Activated T-cell treated with anti-CD3 and anti-CD28 coated beads, Interleukin-2, amount 50 U/mL, for 72 hours (primary cell): ENCODE measurements at places on chromosomes 7 and 10.

- DNase-seq, result peak; percentile 32
Observed at GRCh38 chr7:131111081-131111576, 216.5 kb upstream of the MKLN1 start.

GRCh38 chr7:45026984-45027773 is 27.2 kb downstream of the CCM2 start:
- DNase-seq, result peak; percentile 23

DNA sequence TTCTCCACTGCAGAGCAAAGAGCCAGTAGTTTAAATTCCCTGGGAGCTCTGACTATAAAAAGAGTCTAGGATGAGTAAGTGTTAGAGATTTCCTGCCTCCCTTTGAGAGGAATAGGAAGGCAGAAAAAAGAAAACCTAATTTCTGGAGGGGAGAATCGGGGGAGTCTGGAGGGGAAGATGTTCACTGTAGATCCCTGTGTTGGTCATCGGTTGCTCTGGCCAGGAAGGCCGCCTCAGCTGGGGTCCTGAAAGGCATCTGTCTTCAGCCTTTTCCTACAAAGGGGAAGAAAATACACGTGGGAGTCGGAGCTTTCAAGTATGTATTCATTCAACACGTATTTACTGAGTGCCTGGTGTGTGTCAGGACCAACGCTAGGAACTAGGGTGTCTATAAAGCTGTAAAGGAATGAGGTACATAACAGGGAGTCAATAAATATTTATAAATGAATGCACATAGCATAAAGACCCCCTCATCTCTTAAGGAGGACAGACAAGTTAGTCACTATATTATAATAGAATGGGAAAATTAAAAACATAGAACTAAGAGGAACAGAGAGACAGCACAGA is 101.1 kb downstream of the ICA1 start:
- no peak for DNase-seq

- DNase-seq, result no peak
Observed at GRCh38 chr10:26571655-26572054, 125.8 kb upstream of the PDSS1 start.

GRCh38 chr10:78528749-78529204 is 495.1 kb downstream of the RPS24 start:
- DNase-seq, result no peak

- no peak for DNase-seq
Observed at GRCh38 chr10:89549510-89549909, 14.1 kb upstream of the SLC16A12 start.

DNA sequence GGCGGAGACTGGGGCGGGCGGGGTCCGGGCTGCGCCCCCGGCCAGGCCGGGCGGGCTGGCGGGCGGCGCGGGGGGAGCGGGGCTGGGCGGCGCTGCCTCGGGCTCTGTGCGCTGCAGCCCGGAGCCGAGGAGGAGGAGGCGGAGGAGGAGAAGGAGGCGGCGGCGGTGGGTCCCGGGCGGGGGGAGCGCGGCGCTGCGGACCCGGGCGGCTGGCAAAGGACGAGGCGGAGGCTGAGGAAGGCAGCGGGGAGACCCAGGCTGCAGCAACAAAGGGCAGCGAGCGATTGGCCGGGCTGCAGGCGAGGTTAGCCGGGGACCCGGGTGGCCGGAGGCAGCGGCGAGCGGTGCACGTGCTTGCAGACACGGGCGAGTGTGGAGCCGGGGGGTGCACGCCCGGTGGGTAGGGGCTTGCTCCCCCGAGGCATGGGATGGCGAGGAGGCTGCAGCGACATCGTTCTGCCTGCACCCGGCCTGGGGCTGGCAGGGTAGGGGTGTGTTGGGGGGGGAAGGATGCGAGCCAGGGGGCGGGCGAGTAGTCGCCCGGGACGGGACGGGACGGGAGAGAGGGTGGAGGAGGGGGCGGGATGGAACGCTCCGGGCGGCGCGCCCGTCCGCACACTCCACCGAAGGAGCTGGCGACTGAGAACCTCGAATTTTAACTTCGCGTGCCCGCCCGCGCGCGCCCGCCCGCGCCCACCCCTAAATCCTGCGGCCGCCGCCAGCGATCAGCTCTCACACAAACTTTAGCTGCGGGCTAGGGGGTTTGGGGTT is 844 bp upstream of the KAT6B start:
- DNase-seq, result peak; percentile 66

DNA sequence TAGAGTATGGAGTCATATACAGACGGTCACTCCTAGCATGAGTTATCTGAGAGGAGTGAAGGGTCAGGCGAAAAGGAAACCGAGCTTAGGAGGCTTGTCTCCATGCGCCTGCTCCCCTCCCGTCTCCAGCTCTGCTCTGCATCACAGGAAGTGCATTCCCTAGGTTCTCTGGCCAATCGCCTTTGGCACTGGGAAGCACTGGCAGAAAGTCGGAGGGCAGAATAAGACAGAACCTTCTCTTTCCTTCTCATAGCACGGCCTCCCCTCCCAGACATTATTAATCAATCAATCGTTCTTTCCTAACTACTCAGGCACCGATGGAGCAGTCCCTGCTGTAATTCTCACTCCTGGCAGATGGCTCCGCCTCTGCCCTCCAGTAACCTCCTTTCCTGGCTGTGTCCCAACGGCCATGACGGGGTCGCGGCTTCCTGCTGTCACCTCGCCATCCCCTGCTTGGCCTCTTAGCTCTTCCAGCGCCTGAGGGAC is 177.1 kb downstream of the FRMD4A start:
- DNase-seq, result no peak

GRCh38 chr7:66150471-66150870 is 35.8 kb downstream of the CRCP start:
- no peak for DNase-seq

DNA sequence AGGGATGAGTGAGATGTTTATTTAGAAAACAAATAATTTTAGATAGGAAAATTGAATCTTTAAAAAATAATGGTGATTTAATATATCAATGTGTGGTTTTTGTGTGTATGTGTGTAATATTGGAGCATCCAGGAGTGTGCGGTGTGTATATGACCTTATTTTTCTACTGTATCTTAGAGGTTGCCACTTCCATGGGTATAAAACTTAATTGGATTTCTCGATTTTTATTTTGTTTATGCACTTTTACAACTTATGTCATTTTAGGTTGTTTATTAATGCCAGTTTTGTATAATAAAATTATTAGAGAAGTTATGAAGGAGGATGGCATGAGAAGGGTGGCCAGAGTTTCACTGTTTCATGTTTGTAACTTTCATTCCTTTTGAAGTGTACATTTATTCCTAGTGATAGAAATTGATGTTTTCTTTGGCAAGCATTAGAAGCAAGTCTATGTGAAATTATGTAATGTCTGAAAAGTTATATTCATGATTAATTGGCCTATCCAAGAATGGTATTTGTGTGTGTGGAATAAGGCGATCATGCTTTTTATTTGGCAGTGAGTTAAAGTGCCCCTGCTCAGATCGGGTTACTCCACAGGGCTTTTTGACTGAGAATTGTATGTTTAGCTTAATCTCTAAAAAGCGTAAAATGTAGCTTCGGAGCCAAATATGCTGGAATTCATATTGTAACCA is 110.3 kb downstream of the KAT6B start:
- DNase-seq, result no peak

- DNase-seq, result no peak
Observed at GRCh38 chr10:16717622-16718395, 99.4 kb downstream of the RSU1 start.

- no peak for DNase-seq
Observed at GRCh38 chr10:78875331-78875877, 193.4 kb upstream of the ZMIZ1 start.

- no peak for DNase-seq
Observed at GRCh38 chr10:52383088-52383487, 69.0 kb downstream of the DKK1 start.

- DNase-seq, result no peak
Observed at GRCh38 chr7:139526578-139527544, 3.4 kb downstream of the CLEC2L start.

GRCh38 chr7:29032146-29032545 is 74.0 kb upstream of the TRIL start:
- no peak for DNase-seq

DNA sequence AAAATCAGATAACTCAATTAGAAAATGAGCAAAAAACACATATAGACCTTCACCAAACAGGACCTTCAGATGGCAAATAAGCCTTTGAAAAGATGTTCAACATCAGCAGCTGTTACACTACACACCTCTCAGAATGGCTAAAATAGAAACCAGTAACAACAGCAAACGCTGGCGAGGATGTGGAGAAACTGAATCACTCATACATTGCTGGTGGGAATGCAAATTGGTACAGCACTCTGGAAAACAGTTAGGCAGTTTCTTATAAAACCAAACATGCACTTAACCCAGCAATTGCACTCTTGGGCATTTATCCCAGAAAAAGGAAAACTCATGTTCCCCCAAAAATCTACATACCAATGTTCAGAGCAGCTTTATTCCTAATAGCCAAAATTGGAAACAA is 37.7 kb upstream of the SMARCD3 start:
- DNase-seq, result no peak

- no peak for DNase-seq
Observed at GRCh38 chr7:117389871-117390270, 37.4 kb downstream of the ASZ1 start.

- DNase-seq, result no peak
Observed at GRCh38 chr10:122855745-122856144, 10.1 kb upstream of the CUZD1 start.

DNA sequence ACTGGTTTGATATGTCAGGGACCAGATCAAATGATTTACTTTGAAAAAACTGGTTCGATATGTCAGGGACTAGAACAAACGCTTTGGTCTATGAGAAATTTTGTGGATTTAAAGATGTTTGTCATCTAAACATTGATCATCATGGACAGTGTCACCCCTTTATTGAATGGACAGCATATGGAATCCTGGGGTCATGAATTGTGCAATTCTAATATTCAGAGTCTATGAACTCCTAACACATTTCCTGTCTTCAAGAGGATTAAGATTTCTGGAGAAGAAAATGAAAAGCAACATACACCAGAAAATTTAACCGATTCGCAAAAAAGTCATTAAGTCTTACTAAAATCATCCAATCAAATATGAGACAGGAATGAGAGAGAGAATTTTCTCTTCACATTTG is 106.4 kb upstream of the FAM133B start:
- no peak for DNase-seq

DNA sequence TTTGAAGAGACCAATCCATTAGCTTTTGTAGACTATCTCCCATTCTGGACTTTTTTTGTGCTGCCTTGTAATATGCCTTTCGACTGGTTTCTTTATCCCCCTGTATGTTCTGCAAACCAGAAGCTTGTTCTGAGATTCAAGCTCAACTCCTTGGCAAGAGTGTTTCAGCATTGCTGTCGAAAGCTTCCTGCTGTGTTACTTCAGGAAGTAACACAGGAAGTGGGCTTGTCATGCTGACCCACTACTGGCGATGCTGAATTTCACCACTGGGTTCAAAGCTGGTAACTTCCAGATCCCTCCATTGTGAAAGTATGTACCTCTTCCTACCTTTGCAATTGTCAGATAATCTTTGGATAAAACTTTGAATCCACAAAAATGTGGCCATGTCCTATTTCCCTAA is 57.9 kb upstream of the INSYN2A start:
- no peak for DNase-seq

- no peak for DNase-seq
Observed at GRCh38 chr10:72663971-72664370, 28.0 kb upstream of the MCU start.

GRCh38 chr10:12412666-12413368 is 63.5 kb downstream of the CAMK1D start:
- DNase-seq, result peak; percentile 74

DNA sequence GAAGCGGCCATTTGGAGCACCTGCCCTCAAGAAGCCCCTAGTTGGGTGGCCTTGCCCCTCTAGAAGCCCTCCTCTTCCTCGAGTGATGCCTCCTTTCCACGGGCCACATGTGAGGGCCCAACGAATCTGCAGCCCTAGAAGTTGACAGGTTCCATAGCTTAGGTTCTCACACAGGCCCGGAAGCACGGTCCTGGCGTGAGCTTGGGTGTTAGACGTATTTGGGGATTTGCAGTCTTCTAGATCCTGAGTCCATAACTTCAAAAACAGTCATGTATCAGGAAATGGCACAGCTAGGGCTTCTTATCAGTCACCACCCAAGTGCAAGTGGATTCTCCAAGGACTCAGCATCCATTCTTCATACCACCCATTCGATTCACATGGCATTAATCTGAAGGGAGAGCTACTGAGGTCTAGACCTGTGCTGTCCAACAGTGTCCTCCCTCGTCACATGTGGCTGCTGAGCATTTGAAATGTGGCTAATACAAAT is 477 bp upstream of the FBXW4 start:
- DNase-seq, result no peak

GRCh38 chr7:51785876-51786275 is 469.3 kb upstream of the COBL start:
- no peak for DNase-seq

DNA sequence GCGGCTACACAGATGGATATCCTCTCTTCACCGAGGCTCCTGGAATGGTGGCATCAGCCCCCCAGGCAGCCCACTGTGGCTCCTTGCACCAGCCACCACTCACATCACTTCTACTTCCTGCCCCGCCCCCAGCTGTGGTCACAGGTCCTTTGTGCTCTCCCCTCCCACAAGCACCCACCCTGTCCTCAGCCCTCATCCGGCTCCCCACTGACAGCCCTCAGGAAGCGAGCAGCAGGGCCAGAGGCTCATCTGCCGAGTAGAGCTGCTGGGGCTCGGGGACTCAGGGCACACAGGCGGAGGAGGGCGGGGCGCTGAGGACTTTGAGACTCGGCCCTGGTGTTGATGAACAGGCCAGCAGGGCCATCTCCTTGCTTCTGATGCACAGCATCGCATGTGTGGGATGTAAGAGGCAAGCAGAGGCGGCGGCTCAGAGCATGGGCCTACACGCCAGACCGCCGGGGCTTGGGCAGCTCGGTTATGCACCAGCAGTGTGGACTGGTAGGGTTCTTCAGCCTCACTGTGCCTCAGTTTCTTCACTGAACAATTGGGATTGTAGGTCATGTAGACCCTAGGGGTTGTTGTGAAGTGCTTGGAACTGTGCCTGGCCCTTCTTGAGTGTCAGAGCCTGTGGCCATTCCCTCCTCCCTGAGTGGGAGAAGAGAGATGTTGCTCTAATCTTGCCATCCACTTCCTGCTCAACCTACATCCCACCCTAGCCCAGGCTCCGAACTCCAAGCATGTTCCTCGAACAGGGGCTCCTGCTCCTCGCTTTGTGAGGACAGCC is at the start of gene PRF1:
PRF1 (minus strand) TSS at position 77 of the 784 bp plus-strand sequence. CDS start 1,839 bp downstream, outside the sequence.
- DNase-seq, result peak; percentile 87

- DNase-seq, result no peak
Observed at GRCh38 chr10:128633864-128634540, 507.8 kb upstream of the MKI67 start.

- peak; percentile 31 for DNase-seq
Observed at GRCh38 chr10:25725917-25726716, 207.9 kb upstream of the MYO3A start.

- no peak for DNase-seq
Observed at GRCh38 chr10:8594711-8595110, 540.2 kb downstream of the GATA3 start.
